ENCODE measurements at places on chromosomes 3 and 15.

DNA sequence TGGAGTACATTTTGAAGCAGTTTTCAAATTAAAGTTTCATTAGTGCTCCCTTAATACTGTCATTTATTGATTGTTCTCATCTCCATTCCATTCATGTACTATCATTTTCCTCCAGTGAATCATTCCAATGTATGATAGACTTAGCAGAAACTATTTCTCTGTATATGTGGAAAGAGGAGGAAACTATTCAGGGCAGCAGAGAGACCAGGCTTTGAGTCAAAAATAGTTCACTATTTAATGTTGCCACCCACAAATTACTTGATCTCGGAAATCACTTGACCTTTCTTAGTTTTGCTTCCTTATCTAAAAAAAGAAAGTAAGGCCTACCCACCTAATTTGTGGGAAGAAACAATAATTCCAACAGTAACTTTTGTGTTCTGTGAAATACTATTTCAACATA is 610.5 kb upstream of the ZNF385D start:
- no peak for DNase-seq
- no peak overlapping the region for H3K4me3 ChIP-seq
- no peaks in the 10 kb centered on the region for H3K4me1 ChIP-seq
- no peak overlapping the region for H3K27ac ChIP-seq
- no peaks in the 10 kb centered on the region for H3K36me3 ChIP-seq
- H3K27me3 ChIP-seq: no peaks in the 10 kb centered on the region

- H3K27ac ChIP-seq: no peak overlapping the region
- H3K4me1 ChIP-seq: no peaks in the 10 kb centered on the region
- H3K27me3 ChIP-seq: peaks cover 48% of the 10 kb centered on the region
- no peak for DNase-seq
- no peaks in the 10 kb centered on the region for H3K36me3 ChIP-seq
- H3K4me3 ChIP-seq: no peak overlapping the region
Measured at GRCh38 chr15:100201376-100202280, 140.1 kb downstream of the ADAMTS17 start.

GRCh38 chr3:159726231-159726964 is 262.2 kb upstream of the IL12A start:
- H3K27ac ChIP-seq: no peak overlapping the region
- no peaks in the 10 kb centered on the region for H3K27me3 ChIP-seq
- no peak overlapping the region for H3K4me3 ChIP-seq
- H3K36me3 ChIP-seq: no peaks in the 10 kb centered on the region
- no peak for DNase-seq
- no peaks in the 10 kb centered on the region for H3K4me1 ChIP-seq

- H3K4me3 ChIP-seq: no peak overlapping the region
- no peak overlapping the region for H3K27ac ChIP-seq
- H3K27me3 ChIP-seq: peaks cover 31% of the 10 kb centered on the region
- H3K36me3 ChIP-seq: no peaks in the 10 kb centered on the region
- no peak for DNase-seq
Measured at GRCh38 chr3:197424266-197424665, 125.9 kb upstream of the DLG1 start.

- no peak overlapping the region for H3K4me3 ChIP-seq
- no peaks in the 10 kb centered on the region for H3K27me3 ChIP-seq
- no peaks in the 10 kb centered on the region for H3K4me1 ChIP-seq
- no peaks in the 10 kb centered on the region for H3K36me3 ChIP-seq
Measured at GRCh38 chr3:149243540-149243939, 21.9 kb upstream of the CP start.

GRCh38 chr3:87045473-87045872 is 54.5 kb upstream of the VGLL3 start:
- no peak for DNase-seq
- no peaks in the 10 kb centered on the region for H3K27me3 ChIP-seq
- no peaks in the 10 kb centered on the region for H3K36me3 ChIP-seq
- H3K27ac ChIP-seq: no peak overlapping the region
- no peak overlapping the region for H3K4me3 ChIP-seq

- H3K4me3 ChIP-seq: no peak overlapping the region
- H3K36me3 ChIP-seq: peaks cover 4% of the 10 kb centered on the region
- H3K27me3 ChIP-seq: no peaks in the 10 kb centered on the region
- peaks cover 7% of the 10 kb centered on the region for H3K4me1 ChIP-seq
Measured at GRCh38 chr3:31546162-31546561, 13.4 kb downstream of the STT3B start.

GRCh38 chr3:144852999-144853398 is 881.4 kb downstream of the DIPK2A start:
- no peak overlapping the region for H3K27ac ChIP-seq
- DNase-seq: no peak

DNA sequence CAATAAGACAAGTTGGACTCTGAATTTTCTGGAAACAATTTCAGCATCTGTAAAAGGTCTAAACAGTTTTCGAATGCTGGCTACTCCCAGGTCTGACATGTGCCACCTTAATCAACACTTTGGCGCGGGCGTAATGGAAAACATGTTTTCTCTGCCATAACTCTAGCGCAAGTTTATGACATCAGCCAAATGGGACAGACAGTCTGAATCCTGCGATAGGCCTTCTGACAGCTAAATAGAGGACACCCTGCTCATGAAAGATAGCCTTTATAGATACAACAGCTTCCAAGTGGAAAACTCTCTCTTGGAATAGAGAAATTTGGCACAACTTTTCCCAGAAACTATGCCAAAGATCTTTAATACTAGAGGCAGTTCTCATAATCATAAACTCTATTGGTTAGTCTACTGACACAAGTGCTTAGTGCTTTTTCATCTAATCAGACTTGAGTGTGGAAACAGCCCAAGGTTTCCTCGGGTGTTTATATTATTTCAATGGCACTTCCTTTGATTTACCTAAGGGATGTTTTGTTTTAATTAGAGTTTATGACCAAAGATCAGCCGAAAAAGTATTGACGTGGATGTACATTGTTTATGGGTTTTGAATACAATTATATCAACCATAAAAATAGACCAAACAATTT is 120.1 kb upstream of the DPH6 start:
- no peak overlapping the region for H3K27ac ChIP-seq
- no peak for DNase-seq
- no peaks in the 10 kb centered on the region for H3K27me3 ChIP-seq
- H3K4me3 ChIP-seq: no peak overlapping the region

- DNase-seq: no peak
- H3K27ac ChIP-seq: no peak overlapping the region
- H3K27me3 ChIP-seq: peaks cover 9% of the 10 kb centered on the region
- H3K4me1 ChIP-seq: no peaks in the 10 kb centered on the region
- no peak overlapping the region for H3K4me3 ChIP-seq
Measured at GRCh38 chr15:51131596-51132290, 37.0 kb upstream of the TNFAIP8L3 start.

DNA sequence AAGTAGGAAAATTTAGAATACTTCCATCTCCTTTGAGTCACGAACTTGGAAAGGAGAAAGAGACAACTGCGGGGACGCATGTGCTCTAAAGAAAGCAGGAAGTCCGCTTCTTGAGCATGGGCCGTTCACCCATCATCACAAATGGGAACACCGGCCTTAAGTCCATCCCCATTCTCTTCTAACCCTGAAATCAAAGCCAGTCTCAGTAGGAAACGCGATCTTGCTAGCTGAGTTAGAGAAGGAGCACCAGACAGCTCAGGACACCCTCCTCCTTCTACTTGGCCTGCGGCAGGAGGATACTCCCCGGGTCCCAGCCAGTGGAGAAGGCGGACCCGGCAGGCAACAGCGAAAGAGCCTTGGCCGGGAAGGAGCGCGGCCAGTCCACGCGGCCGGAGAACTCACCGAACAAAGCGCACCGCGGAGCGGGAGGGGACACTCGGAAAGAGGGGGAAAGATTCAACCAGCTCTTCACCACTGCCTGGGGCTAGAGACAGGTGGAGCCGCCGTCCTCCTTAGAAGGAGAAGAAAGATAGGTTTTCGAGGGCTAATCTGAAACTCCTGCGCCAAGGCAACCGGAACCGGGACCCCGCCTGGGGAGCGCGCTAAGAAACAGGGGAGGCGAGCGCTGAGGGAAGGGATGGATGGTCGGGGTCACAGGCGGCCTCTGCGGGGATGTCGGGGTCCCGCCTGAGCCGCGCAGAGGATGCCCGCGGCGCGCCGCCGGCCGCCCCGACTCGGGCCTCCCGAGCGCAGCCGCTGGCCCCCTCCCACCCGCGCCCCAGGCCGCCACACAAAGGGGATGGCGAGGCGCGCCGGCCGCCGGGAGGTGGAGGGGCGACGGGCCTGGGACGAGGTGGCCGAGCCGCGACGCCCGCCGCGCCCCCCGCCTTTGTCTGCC is 818 bp downstream of the SLC4A7 start:
- H3K27me3 ChIP-seq: no peaks in the 10 kb centered on the region
- no peak for DNase-seq
- H3K27ac ChIP-seq: peak overlapping the region; percentile 62
- no peaks in the 10 kb centered on the region for H3K36me3 ChIP-seq

- no peak overlapping the region for H3K27ac ChIP-seq
- H3K27me3 ChIP-seq: no peaks in the 10 kb centered on the region
- H3K36me3 ChIP-seq: no peaks in the 10 kb centered on the region
- no peak for DNase-seq
Measured at GRCh38 chr3:159616234-159616825, 372.3 kb upstream of the IL12A start.

GRCh38 chr3:50592568-50592967 is 19.0 kb downstream of the CISH start:
- H3K27me3 ChIP-seq: no peaks in the 10 kb centered on the region
- peaks cover 48% of the 10 kb centered on the region for H3K4me1 ChIP-seq
- H3K36me3 ChIP-seq: no peaks in the 10 kb centered on the region
- no peak overlapping the region for H3K4me3 ChIP-seq
- DNase-seq: peak; percentile 34

DNA sequence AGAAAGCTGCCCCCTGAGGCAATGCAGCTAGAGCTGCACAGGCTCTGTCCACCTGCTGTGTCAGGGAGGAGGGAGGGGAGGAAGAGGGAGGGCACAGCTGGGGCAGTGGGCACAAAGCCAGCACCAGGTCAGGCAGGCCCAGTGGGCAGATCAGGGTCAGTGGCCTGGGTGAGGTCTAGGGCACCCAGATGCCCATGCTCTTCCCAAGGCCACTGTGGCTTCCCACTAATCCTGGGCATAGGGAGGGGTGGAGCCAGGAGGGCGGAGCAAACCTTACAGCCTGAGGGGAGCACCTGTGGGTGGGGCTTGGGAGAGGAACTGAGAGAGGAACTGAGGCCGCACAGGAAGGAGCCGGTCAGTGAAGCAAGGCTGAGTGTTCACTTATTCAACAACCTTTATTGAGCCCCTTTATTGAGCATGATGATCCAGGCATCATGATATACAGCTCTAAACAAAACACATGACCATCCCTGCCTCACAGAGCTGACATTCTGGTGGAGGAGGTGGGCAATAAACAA is 55.0 kb downstream of the RHCG start:
- H3K4me3 ChIP-seq: no peak overlapping the region
- peaks cover 77% of the 10 kb centered on the region for H3K27me3 ChIP-seq
- no peak overlapping the region for H3K27ac ChIP-seq
- no peak for DNase-seq
- no peaks in the 10 kb centered on the region for H3K4me1 ChIP-seq

DNA sequence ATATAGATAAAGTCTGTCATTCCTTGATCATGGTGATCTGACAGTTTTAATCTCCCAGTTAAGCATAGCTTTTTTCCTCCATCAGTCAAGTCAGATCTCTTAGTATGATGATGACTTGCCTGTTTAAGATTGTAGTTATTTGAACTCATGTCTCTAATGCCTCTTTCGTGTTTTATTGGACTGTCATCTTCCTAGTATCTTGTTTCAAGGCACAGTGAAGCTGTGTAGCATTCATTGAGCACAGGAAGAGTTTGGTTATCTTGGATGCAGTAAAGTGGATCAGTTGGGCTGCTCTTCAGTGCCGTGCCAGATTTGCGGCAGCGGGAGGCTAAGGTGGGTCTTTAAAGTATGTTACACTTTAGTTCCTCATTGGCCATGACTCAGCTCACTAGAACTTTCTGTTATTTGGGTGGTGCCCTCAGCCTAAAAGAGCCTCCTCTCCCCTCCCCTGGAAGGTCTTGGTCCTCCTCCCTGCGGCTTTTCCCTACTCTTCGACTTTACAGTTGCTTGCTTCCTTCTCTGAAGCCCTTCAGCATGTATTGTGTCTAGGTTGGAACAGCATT is 45.7 kb upstream of the SKOR1 start:
- no peaks in the 10 kb centered on the region for H3K36me3 ChIP-seq
- no peak overlapping the region for H3K4me3 ChIP-seq
- DNase-seq: peak; percentile 44
- peak overlapping the region; percentile 5 for H3K27ac ChIP-seq
- peaks cover 18% of the 10 kb centered on the region for H3K4me1 ChIP-seq

DNA sequence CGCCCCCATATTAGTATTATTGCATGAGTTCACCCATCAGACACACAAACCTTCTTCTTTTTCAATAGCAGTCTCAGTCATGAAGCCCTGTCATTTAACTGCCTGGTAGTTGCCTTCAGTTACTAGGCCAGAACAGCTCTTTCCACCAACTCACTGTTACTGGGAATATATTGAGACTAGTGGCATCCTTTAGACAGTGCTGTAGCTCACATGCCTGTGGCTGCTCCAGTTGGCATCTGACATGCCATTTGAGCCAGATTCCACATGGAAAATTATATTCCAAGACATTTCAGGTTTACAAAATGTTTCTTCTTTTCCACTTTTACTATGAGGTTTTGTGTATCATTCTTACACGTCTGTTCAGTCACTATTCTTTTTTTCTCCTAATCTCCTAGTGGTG is 146.1 kb downstream of the GHSR start:
- H3K27me3 ChIP-seq: no peaks in the 10 kb centered on the region
- no peak overlapping the region for H3K4me3 ChIP-seq
- no peak for DNase-seq
- peaks cover 2% of the 10 kb centered on the region for H3K4me1 ChIP-seq

DNA sequence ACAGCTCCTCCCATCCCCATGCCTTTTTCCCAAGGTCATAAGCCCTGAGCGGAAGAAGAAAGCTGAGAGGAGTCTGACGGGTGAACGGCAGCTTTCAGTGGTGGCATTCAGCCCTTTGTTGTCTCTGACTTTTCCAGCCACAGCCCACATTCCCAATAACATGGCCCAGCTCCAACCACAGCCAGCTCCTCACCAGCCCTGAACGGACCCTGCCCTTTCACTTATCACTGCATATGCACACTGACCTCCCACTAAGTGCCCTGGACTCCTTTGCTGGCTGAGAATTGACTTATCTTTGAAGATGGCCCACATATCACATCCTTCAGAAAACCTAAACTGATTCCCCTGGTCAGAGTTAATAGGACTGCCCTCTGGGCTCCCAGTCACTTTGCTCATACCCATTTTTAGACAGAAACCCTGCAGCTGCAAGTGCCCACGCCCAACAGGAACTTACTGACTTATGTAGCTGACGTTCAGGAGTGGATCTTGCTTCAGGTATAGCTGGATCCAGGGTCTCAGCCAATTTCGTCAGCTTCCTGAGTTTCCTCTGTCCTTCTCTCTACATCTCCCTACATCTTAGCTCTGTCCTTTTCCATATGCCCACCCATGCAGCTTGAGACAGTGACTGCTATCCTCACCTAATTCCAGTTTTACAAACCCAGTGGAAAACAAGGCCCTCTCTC is 348.5 kb upstream of the PROK2 start:
- DNase-seq: peak; percentile 47
- peaks cover 6% of the 10 kb centered on the region for H3K4me1 ChIP-seq
- H3K36me3 ChIP-seq: no peaks in the 10 kb centered on the region
- no peaks in the 10 kb centered on the region for H3K27me3 ChIP-seq
